ENCODE measurements at places on chromosomes 7 and 10.

DNA sequence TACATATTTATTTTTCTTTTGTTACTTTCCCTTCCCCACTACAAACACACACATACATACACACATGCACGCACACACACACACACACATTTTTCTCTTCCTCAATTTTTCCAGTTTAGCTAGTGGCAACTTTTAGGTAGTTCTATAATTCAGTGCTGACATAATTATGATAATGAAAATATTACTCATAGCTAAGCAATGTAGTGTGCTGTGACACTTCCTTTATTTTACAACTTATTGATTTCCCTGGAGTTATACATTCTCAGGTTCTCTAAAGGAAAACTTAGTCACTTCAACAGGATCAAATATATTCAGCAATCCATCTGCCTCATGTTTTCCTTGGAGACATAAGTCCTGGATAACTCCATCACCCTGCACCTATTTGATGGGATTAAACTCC lies 151.6 kb downstream of the CACNA2D1 start:
- DNase-seq = no peak

DNA sequence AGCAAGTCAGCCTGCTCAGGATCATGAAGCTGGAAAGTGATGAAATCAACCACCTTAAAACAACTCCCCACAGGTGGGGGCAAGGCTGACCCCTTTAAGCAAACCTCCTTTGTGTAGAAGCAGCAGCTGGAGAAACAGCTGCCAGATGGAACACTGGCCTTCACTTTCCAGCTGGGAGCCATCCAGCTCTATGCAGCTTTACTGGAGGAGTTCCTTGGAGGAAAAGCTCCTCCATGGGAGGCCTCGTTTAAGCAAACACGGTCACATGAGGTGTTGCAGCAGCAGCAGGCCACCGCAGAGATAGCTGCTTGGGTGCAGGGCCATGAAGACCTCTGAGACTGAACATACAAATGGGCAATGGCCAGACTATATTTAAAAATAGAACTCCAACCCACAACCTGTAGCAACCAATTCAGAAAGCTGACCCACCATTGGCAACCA lies 13.0 kb upstream of the DLG5 start:
- DNase-seq = no peak

- no peak for DNase-seq
These were observed 38.2 kb downstream of the SPOCK2 start for GRCh38 chr10:72049969-72050781.

GRCh38 chr10:50809596-50809995 lies 69.9 kb downstream of the ASAH2B start:
- DNase-seq = no peak

All from ACHN (cell line).